ENCODE measurements at places on chromosomes 2 and 18. TPM values are rescaled to one million over a fixed set of nuclear protein-coding genes. Genes with fewer than 3 reads are reported as not detected.

The CASP8 gene
- 8.7 TPM for total RNA-seq

The SNTG2 gene
- total RNA-seq, result 4.2 TPM

DNA sequence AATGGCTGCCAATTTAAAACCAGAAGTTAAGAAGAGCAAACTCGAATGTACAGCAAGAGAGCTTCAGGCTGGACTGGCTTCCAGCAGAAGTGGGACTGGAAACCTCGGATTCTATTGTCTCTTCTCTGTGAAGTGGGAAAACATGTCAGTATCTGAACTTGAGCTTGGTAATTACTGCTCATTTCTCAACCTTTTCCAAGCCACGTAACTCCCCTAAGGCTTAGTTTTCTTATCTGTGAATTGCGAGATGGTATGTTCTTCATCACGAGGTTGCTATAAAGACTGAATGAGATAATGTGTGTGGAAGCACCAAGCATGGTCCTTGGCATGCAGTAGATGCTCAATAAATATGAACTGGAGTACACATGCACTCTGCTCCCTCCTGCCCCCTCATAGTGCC, 259.4 kb upstream of the SPRED2 start:
- H3K4me1 ChIP-seq, result no peaks in the 10 kb centered on the region
- no peaks in the 10 kb centered on the region for H3K36me3 ChIP-seq
- H3K27ac ChIP-seq, result no peak overlapping the region
- H3K27me3 ChIP-seq, result no peaks in the 10 kb centered on the region
- H3K4me3 ChIP-seq, result no peak overlapping the region

DNA sequence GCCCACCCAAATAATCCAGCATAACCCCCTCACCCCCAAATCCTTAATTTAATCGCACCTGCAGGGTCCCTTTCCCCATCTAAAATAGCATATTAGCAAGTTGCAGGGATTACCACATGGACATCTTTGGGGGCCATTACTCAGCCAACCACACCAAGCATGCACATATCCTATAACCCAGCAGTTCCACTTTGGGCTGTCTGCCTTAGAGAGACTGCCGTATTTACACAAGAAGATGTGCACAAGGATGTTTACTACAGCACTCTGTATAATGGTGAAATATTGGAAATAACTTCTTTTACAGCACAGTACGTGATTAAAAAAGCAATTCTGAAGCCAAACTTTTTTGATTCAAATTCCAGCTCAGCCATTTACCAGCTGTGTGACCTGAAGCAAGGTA, 17.3 kb upstream of the LDLRAD4 start:
- no peaks in the 10 kb centered on the region for H3K36me3 ChIP-seq
- H3K27me3 ChIP-seq, result no peaks in the 10 kb centered on the region
- no peak for DNase-seq
- H3K4me3 ChIP-seq, result no peak overlapping the region

The SIX2 gene
- total RNA-seq, result 0.24 TPM

- no peaks in the 10 kb centered on the region for H3K4me1 ChIP-seq
- no peak overlapping the region for H3K4me3 ChIP-seq
- no peaks in the 10 kb centered on the region for H3K36me3 ChIP-seq
- H3K27ac ChIP-seq, result no peak overlapping the region
These were observed 123.3 kb upstream of the TANK start for GRCh38 chr2:161036926-161037325.

- H3K27me3 ChIP-seq, result no peaks in the 10 kb centered on the region
- H3K36me3 ChIP-seq, result no peaks in the 10 kb centered on the region
- no peak overlapping the region for H3K27ac ChIP-seq
- no peaks in the 10 kb centered on the region for H3K4me1 ChIP-seq
These were observed 488.2 kb downstream of the PARD3B start for GRCh38 chr2:205033431-205033830.

The COPS7B gene
- total RNA-seq, result 28.8 TPM

GRCh38 chr2:14303366-14304115, 329.0 kb upstream of the LRATD1 start:
- no peak overlapping the region for H3K4me3 ChIP-seq
- DNase-seq, result no peak
- no peaks in the 10 kb centered on the region for H3K36me3 ChIP-seq
- H3K27ac ChIP-seq, result no peak overlapping the region
- no peaks in the 10 kb centered on the region for H3K4me1 ChIP-seq

DNA sequence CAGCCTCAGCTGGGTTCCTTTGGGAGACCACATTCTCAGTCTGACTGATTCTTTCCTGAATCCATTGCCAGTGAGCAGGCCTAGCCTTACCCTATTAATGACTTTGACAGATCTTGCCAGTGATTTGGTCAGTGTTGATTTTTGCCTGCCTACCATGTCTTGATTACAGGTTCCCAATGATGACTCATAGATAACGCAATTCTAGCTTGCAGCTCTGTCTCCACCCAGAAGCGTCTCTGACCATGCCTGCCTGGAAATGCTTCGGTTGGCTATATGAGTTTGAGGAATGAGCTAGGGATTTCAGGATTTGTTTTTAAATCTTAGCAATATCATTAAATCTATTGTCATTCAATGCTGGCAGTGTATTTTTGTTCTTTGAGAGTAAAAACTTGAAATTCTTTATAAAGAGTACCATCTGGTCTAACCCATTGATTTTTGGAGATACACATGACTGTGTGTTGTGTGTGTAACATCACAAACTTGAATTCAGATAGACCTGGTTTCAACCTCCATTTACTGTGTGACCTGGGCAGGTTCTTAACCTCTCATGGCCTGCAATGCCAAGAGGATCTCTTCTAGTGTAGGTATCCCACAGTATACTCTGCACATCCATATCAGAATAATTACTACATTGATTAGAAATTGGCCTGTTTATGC, 57.0 kb downstream of the CCDC150 start:
- DNase-seq, result no peak
- no peaks in the 10 kb centered on the region for H3K36me3 ChIP-seq
- H3K4me3 ChIP-seq, result no peak overlapping the region
- H3K27me3 ChIP-seq, result no peaks in the 10 kb centered on the region
- H3K4me1 ChIP-seq, result no peaks in the 10 kb centered on the region
- H3K27ac ChIP-seq, result no peak overlapping the region

- H3K27ac ChIP-seq, result no peak overlapping the region
- no peaks in the 10 kb centered on the region for H3K27me3 ChIP-seq
- no peak for DNase-seq
- H3K36me3 ChIP-seq, result no peaks in the 10 kb centered on the region
These were observed 764.6 kb downstream of the TSN start for GRCh38 chr2:122519821-122520611.

The NCK2 gene
- 54.4 TPM for total RNA-seq

The STON1 gene
- 18.4 TPM for total RNA-seq

The DCDC2C gene
- total RNA-seq, result 0.89 TPM

GRCh38 chr18:2987876-2988790, 24.8 kb downstream of the LPIN2 start:
- H3K27ac ChIP-seq, result no peak overlapping the region
- DNase-seq, result no peak
- H3K36me3 ChIP-seq, result no peaks in the 10 kb centered on the region
- H3K4me3 ChIP-seq, result no peak overlapping the region

GRCh38 chr18:10953672-10954071, 195.7 kb downstream of the PIEZO2 start:
- no peak for DNase-seq
- H3K27me3 ChIP-seq, result no peaks in the 10 kb centered on the region
- H3K4me3 ChIP-seq, result no peak overlapping the region
- H3K4me1 ChIP-seq, result peaks cover 3% of the 10 kb centered on the region
- no peaks in the 10 kb centered on the region for H3K36me3 ChIP-seq
- H3K27ac ChIP-seq, result no peak overlapping the region
